ENCODE measurements at places on chromosomes 2 and 18.

GRCh38 chr18:52481116-52481515 lies 141.1 kb downstream of the DCC start:
- DNase-seq, result no peak

DNA sequence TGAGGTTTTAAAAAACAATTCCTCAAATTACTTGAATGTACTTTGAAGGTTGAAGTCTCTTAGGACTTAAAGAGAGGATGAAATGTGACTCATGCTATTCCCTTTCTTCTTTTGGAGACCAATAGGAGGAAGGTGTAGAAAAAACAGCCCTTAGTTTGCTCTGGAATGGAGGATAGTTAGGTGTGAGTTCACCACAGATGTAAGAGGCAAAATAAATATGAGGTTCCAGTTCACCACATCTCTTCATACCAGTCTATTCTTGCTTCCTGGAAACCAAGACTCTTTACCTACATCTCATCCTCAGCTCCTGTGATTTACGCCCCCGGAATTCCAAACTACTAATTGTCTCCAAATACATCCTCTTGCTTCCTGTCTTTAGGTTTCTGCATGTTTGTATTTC lies 77.5 kb upstream of the TTC21B start:
- DNase-seq, result no peak

- no peak for DNase-seq
Observed at GRCh38 chr2:127942002-127942401, 56.2 kb upstream of the AMMECR1L start.

DNA sequence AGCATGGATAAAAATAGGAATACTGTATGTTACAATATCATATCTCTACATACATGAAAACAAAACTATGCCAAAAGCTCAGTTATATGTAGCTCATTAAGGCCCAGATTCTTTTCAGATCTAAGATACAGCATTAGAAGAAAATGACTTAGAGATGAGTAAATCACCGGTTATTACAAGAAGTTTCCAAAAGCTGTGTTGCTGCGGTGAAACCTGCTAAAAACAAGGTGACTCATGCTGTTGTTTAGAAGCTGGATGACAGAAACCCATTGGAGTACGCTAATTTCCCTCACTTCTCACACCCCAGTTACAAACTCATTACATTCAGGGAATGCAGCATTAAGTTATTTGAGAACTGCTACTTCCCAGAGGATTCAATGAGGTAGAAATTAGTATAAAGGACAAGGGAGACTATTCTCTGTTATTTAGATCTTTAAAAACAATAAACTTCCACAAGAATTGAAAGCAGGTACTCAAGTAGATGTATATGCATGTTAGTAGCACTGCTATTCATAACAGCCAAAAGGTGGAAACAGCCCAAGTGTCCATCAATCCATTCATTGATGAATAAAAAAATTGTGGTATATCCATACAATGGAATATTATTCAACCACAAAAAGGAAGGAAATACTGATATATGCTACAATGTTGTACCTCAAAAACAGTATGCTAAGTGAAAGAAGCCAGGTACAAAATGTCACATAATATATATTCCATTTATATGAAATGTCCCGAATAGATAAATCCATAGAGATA lies 32.6 kb downstream of the RBKS start:
- DNase-seq, result peak; percentile 31

DNA sequence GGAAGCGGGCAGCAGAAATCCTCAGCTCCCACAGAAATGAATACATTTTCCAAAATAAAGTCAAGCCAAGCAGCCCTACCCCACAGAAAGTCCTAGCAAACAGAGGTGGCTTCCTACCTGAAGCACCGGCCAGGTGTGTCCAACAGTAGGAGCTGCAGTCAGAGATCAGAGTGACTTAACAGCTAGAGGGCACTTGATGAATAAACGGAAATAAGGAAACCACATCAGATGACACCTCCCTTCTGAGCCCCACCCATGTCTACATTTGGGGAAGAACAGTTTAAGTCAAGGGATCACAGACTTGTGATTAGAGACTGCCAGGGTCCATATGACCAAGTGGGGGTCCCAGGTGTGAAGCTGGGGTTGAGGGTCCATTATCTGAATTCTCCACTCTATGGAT lies at the start of gene CXCR1:
Gene CXCR1, minus strand, starts transcription at position 172 of the 400 bp plus-strand sequence. CDS start 1,751 bp downstream, outside the sequence.
- no peak for DNase-seq

DNA sequence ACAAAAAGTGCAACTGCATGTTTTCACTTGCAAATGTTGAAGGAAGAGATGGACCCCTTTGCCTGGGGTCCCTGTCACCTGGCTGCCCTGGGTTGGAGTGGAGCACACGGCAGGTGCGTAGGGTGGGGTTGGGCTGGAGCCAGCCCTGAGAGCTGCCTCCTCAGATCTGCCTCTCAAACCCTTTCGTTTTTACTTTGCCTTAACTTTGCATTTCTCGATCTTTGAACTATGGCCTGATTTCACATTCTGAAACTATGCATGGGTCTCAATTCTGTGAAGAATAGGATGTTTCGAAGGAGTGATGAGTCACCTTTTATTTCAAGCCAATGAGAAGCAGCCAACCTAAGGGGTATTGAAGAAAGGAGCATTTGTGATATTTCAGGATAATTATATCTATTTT lies 132.8 kb downstream of the ACOXL start:
- DNase-seq, result no peak

DNA sequence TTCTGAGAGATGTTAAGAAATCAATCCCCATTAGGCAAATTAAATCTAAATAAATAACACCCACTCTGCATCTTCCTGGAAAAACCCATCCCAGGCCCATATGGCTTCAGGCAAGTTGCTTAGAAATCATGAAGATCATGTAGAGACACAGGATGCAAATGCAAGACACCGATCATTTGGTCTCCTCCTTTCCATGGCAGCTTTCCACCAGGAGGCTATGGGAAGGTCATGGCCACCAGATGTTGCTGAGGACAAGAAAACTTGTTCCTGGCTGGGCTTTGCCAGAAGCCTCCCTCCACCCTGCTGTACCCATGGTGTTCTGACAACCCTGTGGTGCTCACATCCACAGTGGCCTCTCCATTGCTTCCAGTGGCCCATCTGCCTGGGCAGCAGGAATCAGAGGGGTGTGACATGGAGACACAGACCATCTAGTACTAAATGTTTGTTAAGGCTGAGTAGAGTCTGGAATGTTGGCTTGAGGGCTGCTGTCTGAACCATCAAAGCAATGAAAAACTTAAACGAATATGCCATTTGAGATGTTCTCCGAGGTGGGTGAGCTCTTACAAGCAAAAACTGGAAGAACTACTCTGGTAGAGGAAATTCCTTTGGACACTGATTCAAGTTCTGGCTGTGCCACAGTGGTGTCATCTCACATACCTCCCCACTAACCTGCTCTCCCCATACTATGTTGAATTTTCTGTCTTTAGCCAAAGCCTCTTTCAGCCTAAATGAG lies 293.2 kb downstream of the TNS1 start:
- no peak for DNase-seq

GRCh38 chr18:59456657-59457056 lies 97.6 kb upstream of the LMAN1 start:
- DNase-seq, result no peak

DNA sequence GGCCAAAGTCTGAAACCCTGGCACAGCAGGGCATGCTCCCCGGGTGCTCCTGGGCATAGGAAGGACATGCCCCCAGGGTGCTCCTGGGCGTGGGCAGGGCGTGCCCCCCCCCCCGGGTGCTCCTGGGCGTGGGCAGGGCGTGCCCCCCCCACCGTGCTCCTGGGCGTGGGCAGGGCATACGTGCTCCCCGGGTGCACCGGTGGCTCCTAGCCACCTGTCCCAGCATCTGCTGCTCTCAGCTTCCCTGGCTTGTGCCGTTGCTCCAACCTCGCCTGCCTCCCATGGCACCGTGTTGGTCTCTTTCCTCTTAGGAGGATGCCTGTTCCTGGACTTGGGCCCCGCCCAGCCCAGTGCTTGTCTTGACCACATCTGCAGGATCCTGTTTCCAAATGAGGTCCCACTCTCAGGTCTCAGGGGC lies 95.6 kb upstream of the CTDP1 start:
- no peak for DNase-seq

DNA sequence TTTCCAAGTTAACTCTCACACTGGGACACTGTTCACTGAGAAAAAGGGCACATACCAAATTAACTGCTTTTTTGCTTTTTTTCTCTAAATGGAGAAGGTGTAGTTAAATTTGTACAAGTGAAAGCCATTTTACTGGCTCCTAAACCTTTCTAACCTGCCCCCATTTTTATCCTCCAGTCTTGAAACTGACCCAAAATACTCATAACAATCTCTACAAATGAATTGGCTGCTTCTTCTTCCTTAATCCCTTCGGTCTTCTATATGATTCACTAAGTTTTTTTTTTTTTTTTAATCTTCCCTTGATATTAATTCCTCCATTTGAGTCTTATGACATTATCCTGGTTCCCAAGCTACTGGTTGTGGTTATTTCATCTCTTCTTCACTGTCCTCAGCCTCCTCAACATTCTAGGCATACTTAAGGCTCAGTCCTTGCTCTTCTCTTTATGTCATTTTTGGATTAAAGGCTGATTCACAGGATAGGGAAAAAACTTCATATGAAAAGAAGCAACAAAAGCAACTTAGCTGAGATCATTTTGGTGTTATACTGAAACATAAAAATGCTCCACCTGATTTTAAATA lies 19.8 kb downstream of the ORC2 start:
- no peak for DNase-seq

- no peak for DNase-seq
Observed at GRCh38 chr2:23145460-23145859, 239.5 kb upstream of the KLHL29 start.

DNA sequence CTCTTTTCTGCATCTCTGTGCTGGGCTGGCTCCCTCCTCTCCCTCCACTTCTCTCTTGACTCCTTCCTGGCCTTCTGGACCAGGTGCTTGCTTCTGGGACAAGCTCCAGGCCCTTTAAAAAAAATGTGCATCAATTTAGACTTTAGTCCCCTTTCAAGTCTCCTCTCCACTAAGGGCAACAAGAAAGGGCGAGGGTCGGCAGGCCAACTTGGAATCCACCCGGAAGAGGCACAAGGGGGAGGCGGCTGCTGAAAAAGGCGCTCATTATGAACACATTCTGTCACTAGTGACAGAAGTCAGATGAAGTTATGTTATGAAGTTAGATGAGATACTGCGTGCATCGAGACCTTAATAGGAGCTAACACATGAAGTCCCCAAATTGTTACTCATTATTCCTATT lies 13.6 kb upstream of the RHOB start:
- no peak for DNase-seq

GRCh38 chr2:168120730-168121129 lies 126.7 kb downstream of the STK39 start:
- no peak for DNase-seq

- no peak for DNase-seq
Observed at GRCh38 chr2:44314362-44314761, 39.1 kb downstream of the SLC3A1 start.

DNA sequence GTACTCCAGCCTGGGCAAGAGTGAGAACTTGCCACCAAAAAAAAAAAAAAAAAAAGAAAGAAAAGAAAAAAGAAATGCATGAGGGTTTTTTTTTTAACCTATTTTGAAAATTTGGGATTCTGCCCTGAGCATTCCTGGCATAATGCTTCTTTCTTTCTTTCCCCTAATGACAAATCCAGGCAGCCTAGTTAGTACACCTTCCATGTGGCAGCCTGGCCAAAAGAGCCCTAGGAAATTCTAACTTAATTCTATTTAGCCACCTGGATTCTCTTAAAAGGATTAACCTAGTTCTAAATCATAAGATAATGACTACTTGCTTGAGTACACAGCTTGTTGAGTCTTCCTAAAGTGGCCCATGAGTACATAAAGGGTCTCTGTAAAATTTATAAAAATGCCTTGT lies 160.1 kb downstream of the THADA start:
- DNase-seq, result no peak

- no peak for DNase-seq
Observed at GRCh38 chr2:54191361-54192135, 64.5 kb downstream of the TSPYL6 start.

DNA sequence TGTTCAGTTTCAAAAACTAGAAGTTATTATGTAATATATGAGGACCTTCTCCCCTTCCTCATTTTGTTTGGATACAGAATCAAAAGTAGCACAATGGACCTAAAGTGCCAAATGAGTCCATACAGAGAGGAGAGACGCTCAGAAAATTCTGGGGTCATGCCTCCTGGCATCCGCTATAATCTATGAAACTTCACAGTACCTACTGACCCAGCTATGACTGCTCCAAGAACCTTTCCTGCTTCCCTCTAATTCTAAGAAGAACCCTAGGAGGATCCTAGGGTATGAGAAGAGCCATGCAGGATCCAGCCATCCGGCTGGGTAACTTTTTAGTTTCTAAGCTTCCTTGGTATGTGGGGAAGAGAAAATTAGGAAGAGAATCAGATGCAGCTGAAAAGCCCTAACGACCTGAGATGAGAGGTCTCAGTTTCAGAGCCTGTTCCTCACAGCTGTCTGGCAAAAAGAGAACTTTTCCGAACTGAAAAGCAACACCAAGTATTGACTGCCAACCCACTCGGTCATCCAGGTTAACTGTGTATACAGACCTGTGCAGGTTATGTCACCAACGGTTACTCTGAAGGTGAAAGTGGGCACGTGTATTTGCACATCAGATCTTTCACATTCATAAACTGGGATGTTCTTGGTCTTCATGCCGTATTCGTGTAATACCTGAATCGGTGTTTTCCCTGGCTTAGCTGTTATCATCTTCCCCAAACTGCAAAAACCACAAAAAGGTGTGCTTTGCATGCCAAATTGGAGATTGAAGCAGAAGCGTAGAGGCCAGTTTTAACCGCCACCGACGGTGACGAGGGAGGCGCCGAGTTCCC lies 1.1 kb downstream of the PRKRA start:
- no peak for DNase-seq

DNA sequence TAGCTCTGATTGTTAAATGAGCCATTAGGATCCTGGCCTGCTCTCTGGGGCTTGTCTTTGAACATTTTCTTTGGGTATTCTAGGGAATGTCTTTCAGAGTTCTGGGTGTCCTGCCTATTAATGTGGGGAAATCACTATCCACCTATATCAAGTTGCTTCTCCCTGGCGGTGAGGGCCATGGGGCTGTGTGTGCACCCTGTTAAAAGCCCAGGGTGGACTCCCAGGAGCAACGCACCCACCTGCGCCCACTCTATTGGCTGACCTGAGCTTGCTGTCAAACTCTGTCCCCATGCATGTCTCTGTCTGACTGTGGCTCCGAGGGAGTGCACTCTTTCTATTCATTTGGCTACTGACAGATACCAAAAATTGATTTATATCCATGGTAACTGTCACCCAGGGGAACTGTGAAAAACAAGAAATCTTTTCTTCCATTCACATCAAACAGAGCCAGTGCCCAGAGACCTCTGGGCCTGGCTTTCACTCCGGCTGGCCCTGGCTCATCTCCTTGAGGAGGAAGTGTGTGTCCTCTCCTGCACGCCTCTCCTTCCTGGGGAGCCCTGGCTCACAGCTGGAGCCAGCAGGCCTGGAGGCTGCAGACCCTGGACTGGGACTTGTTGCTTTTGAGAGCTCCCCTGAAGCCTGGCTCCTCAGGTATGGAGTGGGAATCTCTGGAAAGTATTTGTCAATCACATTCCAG lies 10.5 kb upstream of the TOGARAM2 start:
- no peak for DNase-seq

DNA sequence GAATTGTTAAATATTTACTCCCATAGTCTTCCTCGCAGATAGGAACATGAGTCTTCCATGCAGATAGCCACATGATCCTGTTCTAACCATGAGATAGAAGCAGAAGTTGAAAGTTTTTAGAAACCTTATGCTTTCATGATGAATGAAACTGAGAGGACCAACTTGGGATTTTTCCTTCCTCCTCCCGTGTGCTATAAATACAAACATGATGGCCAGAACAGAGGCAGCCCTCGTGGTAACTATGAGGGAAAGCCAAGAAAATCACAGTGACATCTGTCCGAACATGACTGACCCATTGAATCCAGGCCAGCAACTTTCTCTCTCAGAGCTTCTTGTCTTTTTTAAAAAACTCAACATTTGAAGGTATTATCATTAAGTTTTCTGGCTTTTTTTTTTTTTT lies 78.5 kb downstream of the ACAA2 start:
- DNase-seq, result no peak
